AML-193 (cell line): ENCODE measurements at places on chromosomes 6 and 20.

GRCh38 chr6:165049362-165049761, 260.0 kb downstream of the C6orf118 start:
- peak; percentile 45 for DNase-seq

DNA sequence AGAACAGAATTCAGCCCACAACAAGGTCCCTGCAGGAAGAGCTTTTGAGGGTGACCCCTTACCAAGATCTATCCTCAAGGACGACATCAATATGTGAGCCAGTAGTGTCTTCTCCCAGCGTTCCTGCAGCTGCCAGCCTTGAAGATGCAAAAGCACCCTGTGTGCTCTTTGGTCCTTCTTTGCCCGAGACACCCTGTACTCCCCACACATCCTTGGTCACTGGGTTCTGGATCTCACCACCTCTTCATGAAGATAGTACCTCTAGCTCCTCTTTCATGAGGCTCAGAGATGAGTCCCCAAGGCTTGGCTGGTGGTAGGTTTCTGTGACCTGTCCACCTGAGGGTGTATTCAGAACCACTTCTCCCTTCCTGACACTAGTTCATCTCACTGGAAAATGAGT, 259.6 kb upstream of the FOXQ1 start:
- no peak for DNase-seq

GRCh38 chr20:18921291-18921690, 107.7 kb downstream of the SCP2D1 start:
- DNase-seq = no peak

- DNase-seq = no peak
Measured at GRCh38 chr6:1574890-1575209, 34.9 kb upstream of the FOXC1 start.

DNA sequence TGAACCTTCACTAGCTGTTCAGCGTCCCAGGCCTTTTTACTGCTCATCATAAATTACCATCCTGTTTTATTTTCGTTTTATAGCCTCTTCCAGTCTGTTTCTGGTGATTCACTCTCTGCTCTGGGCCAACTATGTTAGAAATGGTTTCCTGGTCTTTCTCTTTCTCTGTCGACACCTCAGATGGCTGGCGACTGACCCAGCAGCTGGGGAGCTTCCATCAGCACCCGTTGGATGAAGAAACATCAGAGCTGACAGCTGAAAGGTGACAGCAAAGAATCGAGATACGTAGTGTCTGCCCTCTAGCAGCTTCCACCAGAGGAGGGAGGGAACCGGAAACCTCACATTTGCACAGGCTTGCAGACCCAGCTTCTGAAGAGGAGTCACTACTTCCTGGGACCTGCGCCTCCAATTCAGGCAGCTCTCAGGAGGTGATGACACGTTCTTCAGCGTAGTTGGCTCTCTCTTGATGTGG, 82.9 kb upstream of the MLN start:
- DNase-seq = no peak

DNA sequence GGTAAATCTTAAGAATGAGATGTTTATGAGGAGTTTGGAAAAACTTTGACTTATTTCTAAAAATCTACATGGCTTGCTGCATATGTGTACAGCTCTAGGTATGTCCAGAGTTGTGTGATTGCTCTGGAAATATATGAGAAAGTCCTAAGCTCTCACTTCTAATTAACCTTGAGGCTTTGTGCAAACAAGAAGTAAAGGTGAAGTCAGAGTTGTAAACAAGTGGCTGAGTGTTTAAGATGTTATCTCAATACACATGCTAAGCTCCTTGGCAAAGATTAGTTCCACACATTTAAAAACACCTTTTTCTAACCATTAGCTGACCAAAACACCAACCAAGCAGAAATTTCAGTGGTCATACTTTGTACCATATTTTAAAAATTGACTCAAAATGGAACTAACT, 684.2 kb downstream of the HTR1B start:
- no peak for DNase-seq

GRCh38 chr6:160238761-160239751, 19.6 kb downstream of the SLC22A2 start:
- no peak for DNase-seq

- DNase-seq = no peak
Measured at GRCh38 chr20:10319855-10320254, 101.2 kb downstream of the SNAP25 start.

DNA sequence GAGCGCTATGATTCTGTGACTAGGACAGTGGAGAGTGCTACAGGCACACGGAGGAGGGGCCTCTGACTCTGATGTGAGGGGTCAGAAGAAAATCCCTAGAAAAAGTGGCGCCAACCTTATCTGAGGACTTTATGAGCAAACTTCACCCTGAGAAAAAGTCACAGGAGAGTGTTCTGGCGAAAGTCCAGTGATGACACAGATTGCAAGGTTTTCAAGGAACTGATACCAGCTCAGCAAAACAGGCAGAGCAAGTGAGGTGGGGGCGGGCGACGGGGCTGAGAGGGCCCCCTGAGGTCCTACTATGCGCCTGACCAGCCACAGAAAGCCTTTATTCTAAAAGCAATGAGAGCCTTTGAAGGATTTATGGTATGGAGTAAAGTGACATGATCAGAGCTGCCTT, 73.3 kb downstream of the SLC22A23 start:
- no peak for DNase-seq

GRCh38 chr6:131173680-131174079, 38.4 kb downstream of the AKAP7 start:
- no peak for DNase-seq

DNA sequence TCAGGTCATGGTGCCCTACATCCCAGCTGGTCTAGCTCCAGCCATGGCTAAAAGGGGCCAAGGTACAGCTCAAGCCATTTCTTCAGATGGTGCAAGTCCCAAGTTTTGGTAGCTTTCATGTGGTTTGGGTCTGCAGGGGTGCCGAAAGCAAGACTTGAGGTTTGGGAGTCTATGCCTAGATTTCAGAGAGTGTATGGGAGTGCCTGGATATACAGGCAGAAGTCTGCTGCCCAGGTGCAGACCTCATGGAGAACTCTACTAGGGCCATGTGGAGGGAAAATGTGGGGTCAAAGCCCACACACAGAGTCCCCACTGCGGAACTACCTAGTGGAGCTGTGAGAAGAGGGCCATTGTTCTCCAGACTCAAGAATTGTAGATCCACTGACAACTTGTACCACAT, 1000.9 kb upstream of the ADGRB3 start:
- DNase-seq = no peak

DNA sequence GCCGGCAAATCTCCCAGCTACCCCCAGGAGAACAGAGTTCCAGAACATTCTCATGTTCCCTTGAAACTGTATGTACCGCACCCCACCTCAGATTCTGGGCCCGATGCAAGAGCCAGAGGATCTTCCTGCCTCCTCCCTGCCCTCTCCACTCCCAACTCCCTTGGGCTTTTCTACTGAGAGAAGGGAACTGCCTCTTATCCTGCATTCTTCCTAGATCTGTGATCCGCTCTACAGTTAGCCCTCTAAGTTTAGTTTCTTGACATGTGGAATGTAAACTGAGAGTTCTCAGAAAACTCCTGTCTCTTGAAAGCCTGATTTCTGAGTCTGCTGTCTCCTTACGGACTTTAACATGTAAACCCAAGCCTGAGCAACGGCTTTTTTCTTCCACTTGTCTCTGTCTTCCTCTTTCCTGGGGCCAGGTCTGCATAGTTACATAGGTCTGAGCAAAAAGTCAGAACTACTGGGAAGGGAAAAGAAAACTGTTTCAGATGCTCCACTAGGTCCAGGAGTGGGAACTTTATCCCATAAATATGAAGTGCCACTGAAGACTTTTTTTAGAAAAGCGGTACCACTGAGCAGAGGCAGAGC, 86.5 kb upstream of the TNFAIP3 start:
- DNase-seq = no peak

GRCh38 chr20:54100563-54100962, 30.2 kb upstream of the BCAS1 start:
- no peak for DNase-seq

DNA sequence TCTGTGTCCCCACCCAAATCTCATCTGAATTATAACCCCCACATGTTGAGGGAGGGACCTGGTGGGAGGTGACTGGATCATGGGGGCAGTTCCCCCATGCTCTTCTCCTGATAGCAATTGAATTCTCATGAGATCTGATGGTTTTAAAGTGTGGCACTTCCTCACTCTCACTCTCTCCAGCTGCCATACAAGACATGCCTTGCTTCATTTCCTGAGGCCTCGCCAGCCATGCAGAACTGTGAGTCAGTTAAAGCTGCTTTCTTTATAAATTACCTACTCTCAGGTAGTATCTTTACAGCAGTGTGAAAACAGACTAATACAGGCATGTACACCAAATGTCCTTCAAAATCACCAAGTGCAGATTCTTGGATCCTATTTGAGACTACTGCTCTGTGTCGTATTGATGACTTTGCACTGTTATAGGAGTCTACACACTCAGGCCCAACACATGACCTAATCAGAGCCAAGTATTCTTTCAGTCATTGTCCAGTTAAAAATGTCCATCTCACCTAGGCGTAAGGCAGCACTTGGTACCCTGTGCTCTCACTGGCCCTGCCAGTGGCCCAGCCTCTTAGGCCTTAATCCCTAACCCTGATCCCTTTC, 52.8 kb upstream of the UST start:
- no peak for DNase-seq

GRCh38 chr20:49941456-49941855, 5.3 kb downstream of the RNF114 start:
- no peak for DNase-seq

GRCh38 chr6:122652431-122652830, 42.2 kb downstream of the PKIB start:
- DNase-seq = no peak

DNA sequence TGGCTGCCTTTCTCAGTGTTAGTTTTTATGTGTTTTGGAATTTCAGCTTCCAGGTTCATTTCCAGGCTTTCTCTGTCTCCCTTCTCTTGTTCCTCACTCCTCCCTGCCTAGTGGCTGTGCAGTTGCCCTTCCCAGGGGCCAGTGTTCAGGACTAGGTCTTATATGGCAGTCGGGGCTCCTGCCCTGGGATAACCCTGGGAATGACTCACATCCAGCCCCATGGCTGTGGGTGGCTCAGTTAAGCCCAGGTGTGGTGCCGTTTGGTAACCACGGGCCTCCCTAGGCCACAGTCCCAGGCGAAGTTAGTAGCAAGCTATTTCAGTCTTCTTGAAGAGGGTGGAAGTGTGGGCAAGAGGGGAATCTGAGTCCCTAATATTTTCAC, 57.4 kb upstream of the DDR1 start:
- no peak for DNase-seq

GRCh38 chr6:52909131-52909530, 367 bp downstream of the GSTA3 start:
- no peak for DNase-seq

DNA sequence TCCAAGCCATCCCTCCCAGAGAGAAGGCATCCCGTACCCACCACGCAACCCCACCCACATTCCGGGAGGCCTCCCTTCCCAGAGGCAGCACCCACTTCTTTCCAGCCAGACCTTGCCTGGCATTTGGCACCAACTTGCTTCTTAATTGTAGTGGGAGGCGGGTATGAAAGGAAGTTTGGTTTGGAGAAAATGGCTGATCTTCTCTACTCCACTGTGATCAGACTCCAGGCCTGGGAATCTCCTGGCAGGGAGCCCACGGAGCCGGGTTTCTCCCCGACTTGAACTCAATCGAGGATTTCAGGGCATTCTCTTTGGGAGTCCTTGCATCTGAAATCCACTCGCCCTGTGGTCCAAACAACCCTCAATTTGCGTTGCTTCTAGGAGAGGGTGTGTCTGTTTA, 107.1 kb downstream of the ZDHHC14 start:
- no peak for DNase-seq

DNA sequence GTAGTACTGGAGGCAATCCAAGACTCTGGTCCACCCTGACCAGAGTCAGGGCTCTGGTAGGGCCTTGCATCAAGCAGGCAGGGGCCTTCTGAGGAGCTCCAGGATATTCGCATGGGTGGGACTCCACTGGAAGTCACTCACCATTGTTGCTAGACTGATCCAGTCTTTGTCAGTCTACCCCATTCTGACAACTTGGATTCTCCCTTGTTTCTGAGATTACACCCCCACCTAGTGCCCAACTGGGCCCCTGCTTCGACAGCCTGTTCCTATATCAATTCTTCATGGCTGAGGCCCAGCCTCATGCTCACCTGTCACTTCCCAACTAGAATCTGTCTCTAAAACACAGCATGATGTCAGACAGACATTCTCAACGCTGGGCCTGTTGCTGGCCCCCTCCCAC, 5.2 kb downstream of the SLC35D3 start:
- peak; percentile 34 for DNase-seq

DNA sequence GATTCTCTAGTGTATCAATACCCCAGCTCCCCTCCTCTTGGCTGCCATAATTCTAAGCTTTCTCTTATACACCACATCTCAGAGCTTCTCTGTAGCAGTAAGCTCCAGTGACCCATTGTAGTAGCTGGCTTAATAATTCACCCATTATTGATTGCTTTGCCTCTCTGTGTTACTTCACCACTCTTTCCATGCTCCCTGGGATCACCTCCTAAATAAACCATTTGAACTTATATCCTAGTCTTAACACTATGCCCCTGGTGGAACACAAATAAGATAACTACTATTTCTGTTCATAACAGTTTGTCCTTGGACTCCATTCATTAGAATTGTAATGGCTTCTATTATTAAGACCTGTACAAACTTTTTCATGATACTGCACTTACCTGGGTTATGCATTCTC, 758.9 kb downstream of the KIF16B start:
- DNase-seq = no peak

DNA sequence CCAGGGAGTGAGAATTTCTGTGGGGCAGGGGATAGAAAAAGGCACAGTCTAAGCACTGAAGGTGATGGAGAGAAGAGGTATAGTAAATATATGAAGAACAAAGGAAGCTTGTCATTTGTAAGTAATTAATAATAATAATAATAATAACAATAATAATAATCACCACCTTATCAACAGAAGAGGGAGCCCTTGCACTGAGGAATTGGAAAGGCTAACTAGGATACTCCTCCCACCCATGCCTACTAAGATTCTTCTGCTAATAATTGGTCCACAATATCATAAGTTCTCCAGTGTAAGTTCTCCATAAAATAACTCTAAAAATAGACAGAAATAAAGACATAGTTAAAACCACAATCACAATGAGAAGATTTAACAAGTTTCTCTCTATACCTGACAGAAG, 912 bp upstream of the OR12D3 start:
- peak; percentile 7 for DNase-seq

DNA sequence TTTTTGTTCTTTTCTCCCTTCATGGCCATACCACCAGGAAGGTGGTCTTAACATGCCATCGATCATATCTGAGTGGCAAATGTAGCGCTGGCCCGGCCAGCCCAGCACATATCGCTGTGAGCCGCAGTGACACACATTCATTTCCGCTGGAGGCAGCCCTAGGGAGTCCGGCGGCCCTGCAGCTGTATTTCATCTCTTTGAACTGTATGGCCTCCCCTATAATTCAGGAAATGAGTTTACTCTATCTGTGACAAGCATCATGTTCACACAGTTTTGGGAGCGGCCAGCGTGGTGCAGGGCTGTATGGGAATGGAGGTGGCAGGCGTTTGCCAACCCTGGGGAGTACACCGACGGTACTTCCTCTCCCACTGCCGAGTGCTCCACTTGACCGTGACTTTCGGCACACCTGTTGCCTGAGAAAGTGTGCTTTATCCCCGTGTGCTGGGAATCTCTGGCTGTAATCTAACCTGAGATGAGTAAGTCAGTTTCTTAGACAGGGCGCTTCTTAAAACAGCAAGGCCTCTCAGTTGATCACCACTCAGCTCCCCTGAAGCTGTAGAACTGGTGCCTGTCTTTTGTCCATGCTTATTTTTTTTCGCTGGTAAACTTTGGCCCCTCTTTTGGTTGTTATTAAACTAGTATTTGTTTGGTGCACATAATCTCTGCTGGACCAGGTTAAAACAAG, 257.1 kb upstream of the TAB2 start:
- peak; percentile 24 for DNase-seq

- DNase-seq = no peak
Measured at GRCh38 chr6:137723273-137724017, 143.6 kb upstream of the TNFAIP3 start.
